CD4-positive, alpha-beta T cell treated with Interleukin-1 beta for 1 hour (primary cell): ENCODE measurements at places on chromosomes 4 and X.

GRCh38 chr4:109733728-109734127, 3.9 kb upstream of the PLA2G12A start:
- no peak for DNase-seq

DNA sequence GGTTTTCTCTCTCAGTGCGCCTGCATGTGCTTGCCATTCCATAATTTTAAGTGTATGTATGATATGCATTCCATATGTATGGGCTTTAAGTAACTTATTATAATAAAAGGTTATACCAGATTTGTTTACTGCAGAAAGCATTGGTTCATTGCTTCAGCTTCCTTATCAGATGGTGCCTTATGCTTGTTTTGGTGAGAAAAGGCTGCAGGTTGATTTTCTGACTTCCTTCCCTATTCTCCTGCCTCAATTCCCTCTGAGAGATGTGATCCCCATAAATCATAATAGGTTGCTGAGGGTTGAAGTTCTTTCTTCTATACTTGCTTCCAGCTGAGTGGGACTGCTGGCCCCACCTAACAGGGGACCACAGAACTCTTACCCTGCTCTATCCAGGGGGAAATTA, 10.3 kb upstream of the CEP135 start:
- DNase-seq: no peak

DNA sequence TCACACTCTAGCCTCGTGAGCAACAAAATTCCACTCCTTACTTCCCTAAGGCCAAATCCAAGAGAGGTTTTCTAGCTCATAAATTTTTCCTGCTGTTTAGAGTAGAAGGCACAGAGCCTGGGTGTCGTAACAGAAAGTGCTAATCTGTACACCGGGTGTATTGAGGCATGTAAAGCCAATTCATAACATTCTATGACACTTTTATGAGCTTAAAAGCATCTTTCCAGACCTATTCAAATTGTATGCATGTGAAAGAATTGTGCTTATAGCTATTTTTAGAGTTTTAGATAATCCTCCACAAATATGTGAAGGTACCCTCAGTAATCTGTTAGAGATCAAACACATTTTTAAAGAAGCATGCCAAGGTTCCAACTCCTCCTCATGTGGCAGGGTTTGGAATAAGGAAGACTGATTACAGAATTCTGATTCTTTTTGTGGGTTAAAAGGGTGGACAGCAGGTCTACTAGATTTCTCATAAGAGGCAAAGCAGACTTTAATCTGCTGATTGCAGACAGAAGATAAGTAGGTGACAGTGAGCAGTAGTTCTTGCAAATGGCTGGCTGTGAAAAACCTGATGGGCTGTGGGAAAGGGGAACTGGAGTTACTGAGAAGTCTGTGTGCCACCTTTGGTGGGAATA, 25.5 kb upstream of the LRCH2 start:
- DNase-seq: no peak

DNA sequence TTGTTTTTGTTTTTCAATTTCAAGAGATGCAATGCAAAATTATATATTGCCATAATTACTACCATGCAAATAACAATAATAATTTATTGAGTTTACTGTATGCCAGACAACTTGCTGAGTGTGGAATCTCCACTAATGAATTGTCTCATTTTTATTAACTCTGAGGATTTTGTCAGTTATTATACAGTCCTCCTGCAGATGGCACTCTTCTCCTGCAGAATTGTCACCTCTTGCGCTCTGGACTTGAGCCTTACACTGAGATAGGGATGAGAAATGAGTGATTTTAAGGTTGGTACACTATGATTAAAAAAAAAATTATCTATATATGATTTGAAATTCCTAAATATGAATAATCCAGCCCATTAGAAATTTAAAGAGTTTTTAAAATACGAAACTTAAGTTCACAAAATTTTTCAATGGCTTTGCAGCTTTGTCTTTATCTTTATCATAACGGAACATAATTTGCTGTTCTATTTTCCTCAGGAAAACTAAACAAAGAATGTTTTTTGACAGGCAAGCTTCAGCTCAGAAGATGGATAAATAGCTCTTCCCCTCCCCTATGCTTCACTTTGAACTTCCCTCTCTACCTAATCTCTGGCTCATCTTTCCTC, 12.7 kb upstream of the PAQR3 start:
- DNase-seq: peak; percentile 54

DNA sequence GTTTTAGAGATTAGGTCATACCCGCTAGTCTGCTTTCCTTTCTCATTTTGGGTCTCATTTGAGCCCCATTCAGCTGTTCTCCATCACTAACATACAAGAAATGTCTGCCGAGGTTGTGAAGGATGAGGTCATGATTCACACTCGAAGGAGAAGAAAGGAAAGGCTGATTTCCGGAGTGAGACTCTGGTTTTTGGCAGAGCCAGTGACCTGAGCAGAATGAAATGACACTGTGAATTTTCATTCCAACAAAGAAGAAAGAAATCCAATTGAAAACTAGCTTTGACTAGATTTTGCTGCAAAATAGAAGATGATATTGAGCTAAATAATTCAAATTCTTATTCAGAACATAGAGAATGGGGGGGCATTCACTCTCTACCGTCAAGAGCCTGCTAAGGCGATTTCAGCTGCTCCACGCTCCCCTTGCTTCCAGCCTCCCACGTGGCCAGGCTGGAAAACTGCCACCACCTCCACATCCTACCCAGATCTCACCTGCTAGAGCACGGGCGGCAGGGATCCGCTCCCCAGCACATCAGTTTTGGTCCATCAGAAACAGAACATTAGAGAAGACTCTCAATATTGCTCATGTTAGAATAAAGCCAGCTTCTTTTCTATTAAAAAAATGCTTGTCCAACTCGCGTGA, 39.0 kb downstream of the F11 start:
- no peak for DNase-seq

- DNase-seq: no peak
Observed at GRCh38 chr4:74658116-74658515, 136.2 kb downstream of the BTC start.

DNA sequence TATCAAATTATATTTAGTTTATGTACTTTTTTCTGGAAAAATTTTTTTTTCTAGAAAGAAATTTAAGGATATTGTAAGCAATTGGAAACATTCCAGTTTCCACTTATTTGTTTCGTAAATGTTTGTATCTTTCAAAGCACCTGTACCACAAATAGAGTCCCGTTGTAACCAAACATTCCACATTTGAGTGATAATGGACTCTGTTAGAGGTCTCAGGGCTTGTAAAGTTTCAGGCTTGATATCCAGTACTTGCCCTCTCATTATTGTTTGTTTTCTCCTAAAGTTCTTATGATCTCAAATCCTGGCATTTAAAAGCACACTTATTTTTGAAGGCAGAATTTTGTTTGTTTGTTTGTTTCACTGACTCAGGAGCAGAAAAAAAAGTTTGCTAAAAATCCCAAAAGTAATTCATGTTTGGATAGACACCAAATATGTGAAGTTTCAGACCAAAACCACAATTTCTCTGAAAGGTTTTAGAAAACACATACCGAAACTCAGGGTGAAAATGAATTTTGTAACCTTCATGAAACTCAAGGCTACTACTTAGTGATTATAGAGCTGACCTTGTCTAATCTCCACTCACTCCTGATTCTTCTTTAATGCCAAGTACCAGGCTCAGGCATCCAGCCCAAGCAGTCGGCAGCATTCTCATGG, 5.7 kb upstream of the TMEM192 start:
- DNase-seq: no peak

- DNase-seq: no peak
Observed at GRCh38 chrX:68826113-68826980, 2.5 kb upstream of the EFNB1 start.

DNA sequence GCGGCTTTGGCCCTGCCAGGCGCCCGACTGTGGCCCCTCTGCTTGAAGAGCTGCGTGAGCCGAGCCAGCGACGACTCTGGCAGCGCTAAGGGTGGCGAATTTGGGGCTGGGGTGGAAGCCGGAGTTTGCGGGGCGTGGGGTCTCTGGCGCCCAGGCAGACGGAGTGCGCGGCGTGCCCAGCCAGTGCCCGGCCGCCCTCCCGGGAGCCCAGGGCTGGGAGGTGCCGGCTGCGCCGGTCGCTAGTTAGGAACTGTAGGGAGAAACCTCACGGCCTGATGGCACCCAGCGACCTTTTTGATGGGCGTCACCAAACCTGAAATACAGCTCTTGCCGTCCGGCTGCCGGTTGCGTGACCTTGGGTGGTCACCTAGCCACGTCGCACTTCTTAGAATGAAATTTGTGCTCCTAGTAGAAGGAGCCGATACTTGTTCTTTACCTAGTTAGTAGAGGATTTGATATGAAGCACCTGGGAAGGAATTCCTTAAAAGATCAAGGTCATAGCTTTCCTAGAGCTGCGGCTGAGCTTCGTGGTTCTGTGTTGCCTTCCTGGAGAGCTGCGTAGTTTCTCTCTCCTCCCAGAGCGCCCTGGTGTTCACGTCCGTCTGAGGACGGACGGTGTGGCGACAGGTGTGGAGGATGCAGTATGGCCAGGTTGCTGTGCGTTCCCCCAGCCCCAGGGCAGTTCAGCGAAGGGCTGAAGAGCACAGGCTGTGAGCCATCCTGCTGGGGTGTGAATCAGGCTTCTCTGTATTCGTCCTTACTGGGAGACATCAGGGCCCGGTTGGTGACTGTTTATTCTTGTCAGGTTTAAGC, 680 bp downstream of the MAEA start:
- DNase-seq: no peak

DNA sequence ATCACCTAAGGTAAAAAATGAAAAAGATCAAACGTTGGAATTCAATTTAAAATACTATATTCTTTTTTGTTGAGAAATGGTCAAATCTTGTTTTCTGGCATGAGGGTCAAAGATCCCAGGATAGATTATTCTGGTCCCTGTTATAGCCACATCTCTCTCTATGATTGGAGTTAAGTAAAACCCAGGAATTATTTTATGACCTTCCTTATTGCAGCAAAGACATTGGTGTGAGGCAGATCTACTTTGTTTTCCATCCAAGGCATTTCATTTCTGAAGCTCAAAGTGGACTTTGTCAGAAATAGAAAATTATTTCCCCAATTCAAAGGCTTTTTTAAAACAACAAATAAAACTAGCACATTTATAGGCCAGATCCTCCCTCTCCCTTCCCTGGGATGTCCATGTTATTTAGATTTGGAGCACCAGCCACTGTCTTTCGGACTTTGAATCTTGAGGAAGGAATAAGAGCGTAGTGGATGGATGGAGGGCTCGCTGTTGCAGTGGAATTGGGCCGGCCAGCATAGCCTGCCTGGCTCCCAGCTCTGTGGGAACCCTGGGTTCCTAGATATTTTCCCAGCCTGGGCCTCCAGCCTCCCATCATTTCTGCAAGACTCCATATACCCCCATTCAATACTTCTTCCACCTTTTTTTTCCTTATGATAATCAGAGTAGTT, 45.6 kb upstream of the HAND2 start:
- DNase-seq: no peak

- no peak for DNase-seq
Observed at GRCh38 chrX:115582616-115583495, 21.9 kb downstream of the PLS3 start.

- no peak for DNase-seq
Observed at GRCh38 chr4:41796545-41797210, 48.2 kb upstream of the PHOX2B start.

DNA sequence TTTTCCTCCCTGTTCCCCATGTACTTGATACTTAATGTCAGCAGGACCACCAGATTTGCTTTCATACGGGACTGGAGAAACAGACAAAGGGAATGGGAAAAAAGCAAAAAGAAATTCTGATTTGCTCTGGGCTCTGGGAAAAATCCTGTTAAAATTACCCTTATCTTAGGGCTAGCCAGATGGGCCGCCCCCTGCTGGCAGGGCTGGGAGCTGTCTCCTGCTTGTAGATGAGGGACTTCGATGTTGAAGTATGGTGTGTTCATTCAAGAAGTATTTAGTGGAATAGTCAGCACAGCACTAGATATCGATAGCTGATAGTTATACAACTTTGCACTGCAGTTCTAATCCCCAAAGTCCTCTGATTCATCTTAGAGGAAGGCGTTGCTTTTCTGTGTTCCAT, 45.8 kb downstream of the BCORL1 start:
- DNase-seq: peak; percentile 39

GRCh38 chr4:18020671-18021469, 685 bp downstream of the LCORL start:
- DNase-seq: peak; percentile 60

DNA sequence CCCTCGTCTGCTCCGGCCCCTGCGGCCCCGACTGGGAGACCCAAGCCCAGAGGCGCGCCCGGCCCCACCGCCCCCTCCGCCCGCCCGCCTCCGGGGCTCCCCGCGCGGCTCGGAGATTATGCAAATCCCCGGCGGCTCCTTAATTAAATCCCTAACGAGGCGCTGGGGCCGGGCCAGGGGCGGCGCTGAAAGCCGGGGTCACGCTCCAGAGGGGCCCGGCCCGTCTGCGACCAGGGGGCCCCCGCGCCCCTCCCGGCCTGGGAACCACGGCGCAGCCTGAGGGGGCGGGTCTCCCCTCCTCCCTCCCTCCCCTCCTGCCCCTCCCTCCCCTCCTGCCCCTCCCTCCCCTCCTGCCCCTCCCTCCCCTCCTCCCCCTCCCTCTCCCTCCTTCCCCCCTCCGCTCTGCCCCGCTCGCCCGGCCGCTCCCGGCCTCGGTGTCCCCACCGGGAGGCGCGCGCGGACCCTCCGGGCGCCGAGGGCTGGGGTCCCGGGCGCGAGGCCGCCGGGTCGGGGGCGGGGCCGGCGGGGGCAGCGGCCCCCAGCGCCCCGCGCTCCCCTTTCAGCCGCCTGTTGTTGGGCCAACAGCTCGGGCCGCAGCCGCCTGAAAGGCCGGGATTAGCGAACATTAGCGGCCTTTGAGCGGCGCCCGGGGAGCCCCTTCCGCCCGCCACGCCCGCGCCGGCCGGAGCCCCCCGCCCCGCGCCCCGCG, 25.9 kb upstream of the FGFR3 start:
- peak; percentile 25 for DNase-seq

DNA sequence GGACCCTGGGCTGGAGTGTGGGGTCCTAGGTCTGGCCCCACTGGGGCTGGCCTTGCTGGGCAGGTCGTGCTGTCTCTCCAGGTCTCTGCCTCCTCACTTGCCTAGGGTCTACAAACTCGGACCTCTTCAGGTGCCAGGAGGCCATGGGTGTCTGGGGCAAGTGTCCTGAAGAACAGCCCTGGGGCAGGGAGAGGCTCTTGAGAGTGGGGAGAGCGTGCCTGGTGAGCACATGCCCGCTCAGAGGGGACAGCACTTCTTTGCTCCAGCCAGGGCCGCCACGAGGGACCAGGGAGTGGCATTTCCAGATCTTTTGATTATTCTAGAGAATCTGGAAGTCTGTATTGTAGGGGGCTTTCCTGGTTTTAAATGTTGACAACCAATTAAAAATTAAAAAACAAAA, 63.7 kb downstream of the SORCS2 start:
- no peak for DNase-seq

GRCh38 chr4:42152507-42153504, at the start of gene BEND4:
BEND4 (minus strand) TSS chr4:42152655; CDS start chr4:42152143, 512 bp downstream.
- DNase-seq: peak; percentile 3

DNA sequence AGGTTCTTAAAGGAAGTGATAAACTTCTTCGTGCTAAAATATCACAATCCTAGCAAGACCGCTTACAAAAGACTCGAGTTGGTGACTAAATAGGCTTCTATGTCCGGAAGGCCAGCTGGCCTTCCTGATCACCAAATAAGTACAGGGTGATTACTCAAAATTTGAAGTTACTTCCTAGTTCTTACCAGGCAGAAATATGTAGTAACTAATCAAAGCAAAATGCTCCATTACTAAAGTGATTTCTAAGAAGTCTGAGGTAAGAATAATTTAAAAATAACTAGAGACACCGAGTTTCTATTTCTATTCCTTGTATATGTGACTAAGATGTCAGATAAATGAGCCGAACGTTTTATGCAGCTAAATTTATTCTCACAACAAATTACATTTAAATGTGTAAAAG, 62.2 kb downstream of the NSUN7 start:
- DNase-seq: no peak
